ENCODE measurements at places on chromosomes 5 and 9.

- DNase-seq: no peak
Observed at GRCh38 chr5:111063709-111064322, 7.7 kb upstream of the TSLP start.

DNA sequence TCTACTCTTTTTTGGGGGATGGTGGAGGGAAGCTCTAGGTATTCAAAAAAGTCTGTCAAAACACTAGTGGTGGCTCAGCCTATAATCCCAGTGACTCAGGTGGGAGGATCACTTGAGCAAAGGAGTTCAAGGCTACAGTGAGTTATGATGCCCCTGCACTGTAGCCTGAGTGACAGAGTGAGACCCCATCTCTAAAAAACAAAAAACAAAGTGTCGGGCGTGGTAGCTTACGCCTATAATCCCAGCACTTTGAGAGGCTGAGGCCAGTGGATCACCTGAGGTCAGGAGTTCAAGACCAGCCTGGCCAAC lies 15.8 kb upstream of the SLC35D2 start:
- no peak for DNase-seq

DNA sequence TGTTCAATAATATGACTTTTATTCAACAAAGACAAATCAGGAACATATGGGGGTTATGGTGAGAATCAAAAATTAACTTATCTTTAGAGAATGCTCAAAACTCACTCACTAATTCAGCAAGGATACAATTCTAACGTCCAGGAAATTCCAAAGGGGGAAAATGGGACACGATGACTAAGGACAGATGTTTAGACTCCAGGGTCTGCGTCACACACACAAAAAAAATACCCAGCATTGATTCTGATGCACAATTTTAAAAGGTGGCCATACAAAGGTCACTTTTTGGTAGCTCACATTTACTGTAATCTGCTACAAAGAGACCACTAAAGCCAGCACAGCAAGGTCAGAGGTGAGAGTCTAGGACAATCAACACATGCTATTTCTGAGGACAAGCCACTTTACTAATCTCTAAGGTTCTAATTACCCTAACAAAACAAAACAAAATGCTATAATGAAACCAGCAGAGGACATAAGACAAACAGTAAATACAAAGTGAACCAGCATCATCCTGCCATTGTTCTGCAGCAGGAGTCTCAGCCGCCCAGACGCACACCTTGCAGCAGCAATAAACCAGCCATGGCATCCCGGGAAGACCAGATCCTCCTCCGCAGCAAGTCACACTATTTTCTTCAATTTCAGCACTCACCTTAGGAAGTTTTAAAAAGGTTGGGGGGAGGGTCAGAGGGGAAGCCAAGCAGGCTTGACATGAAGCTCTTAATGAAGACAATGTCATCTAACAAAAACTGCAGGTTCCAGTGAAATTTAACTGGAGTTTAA lies 57.8 kb downstream of the TTC39B start:
- peak; percentile 70 for DNase-seq

GRCh38 chr5:60677850-60678664 lies 21.9 kb downstream of the DEPDC1B start:
- DNase-seq: peak; percentile 40

GRCh38 chr5:57199866-57200265 lies 26.0 kb downstream of the GPBP1 start:
- DNase-seq: peak; percentile 7

DNA sequence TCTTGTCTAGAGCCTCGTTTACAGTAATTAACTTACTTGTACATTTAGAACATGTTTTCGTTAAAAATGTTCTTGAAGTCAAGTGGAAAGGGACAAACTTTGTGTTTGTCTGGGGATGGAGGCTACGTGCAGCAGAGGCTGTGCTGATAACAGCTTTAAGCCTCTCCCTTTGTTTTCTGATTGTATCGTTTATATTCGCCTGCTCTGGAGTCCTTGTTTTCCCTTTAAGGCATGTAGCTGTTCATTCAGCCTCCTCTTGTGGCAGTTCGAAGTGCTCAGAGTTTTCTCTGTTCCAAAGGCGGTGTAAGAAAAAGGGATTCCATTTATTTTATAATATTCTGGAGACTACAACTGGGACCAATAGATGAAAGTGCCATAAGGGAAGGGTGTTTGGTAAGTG lies 1.9 kb downstream of the SLC36A1 start:
- no peak for DNase-seq

- DNase-seq: no peak
Observed at GRCh38 chr5:61640179-61641021, 308.3 kb downstream of the ZSWIM6 start.

DNA sequence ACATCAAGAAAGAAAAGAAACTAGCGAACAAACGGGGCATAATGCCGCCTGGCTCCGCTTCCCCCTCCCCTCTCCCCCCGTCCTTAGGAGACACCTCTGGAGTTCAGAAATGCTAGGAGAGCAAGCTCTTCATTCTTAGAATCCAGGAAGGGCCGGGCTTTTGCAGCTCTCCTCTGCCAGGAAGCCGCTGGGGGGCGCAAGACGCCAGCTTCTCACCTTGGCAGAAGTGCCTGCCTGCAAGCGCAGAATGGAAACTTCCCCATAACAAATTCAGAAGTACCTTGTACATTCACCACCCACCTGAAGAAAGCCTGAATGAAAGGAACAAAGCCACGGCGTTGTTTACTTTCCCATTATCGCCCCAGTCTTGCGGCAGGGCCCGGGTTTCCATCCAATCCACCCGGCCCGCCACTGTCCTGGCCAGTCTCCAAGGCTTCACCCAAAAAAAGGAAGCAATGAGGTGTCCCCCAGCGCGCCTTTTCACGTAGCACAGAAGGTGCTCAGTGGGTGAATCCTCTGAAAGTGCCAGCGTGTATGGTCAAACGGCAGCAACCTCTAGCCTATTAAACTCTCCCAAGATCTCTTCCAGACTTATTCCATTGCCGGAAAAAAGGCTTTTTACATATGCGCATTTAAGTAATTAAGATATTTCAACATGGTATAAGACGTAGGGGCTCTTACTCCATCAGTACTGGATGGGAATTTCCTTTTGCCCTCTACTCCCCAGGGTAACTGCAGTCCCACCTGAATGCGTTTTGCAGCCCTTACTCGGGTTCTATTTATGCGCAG lies 1.6 kb upstream of the GADD45G start:
- DNase-seq: peak; percentile 81

DNA sequence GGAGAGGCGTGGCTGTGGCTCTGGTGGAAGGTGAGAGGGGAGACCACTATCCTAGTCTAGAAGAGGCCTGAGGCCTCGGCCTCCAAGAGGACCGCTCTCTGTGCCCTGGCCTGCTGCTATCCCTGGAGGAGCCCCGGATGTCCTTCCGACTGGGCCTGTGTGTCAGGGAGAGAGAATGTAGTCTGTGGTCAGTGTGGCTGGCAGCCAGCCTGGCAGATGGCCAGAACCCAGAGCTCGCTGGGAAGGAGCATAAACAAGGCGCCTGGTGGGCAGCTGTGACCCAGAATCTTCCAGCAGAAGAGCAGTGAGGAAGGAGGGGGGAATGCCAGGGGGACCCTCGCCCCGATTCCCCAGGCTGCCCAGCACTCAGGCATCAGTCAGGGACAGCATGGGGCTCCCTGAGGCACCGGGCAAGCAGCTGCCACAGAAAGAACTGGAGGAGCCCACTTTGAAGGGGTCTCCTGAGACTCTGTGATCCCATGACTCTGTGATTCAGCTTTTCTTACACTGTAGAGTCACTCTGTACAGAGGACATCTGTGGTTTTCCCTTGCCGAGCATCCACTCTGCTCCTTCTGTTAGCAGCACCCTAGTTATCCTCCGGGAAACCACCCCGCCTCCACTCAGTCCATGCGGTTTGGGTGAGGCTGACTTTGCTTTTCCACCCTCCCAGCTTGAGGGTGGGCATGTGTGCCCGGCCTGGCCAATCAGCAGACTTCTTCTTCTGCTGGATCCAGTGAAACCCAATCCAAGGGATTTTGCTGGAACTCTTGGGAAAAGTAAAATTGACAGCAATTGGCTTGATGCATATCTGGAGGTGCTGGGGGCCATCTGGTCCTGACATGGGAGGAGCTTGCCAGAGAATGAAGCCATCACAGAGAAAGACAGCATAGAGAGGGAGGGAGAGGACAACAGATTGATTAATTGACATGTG lies 46.2 kb upstream of the PWWP2A start:
- peak; percentile 77 for DNase-seq

DNA sequence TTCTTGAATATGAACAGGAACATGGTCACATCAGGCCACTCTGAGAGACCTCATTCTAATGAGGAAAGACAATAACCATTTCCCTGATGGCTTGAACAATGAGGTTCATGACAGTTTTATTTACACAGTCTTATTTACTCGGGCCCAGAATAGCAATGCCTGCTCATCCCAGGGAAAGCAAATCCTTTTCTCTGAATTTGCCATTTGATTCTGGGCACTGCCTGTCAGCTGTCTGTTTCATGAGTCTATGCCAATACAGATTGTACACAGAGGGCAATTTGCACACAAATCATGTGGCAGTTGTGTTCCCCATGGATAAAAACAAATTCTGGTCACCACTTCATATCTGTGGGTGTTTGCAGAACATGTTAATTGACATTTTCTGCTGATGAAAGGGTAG lies 492.5 kb downstream of the ACTL7B start:
- no peak for DNase-seq

- DNase-seq: peak; percentile 36
Observed at GRCh38 chr9:112705768-112706427, 12.0 kb downstream of the INIP start.

DNA sequence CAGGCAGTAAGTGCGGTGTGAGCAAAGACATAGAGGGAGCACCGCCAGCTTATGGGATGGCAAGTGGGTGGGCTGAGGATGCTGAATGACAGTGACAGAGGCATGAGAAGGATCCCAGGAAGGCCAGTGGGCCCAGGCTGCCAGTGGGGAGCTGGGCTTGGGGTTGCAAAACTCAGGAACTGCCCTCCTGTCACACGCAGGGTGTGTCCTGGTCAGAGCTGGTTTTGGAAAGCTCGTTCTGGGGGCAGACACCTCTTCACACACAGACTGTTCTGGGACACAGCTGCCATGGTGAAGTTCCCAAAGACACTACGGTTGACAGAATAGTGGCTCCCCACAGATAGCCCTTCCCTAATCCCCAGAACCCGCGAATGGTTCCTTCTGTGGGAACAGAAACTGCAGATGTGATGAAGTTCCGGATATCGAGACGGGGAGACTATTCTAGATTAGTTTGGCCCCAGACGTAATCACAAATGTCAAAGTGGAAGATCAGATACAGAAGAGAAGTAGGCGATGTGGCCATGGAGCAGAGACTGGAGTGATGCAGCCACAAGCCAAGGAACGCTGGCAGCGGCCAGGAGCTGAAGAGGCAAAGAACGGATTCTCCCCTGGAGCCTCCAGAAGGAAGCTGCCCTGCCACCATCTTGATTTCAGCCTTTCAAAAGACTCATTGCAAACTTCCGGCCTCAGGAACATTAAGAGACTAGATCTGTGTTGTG lies 159.0 kb downstream of the COL23A1 start:
- DNase-seq: no peak

DNA sequence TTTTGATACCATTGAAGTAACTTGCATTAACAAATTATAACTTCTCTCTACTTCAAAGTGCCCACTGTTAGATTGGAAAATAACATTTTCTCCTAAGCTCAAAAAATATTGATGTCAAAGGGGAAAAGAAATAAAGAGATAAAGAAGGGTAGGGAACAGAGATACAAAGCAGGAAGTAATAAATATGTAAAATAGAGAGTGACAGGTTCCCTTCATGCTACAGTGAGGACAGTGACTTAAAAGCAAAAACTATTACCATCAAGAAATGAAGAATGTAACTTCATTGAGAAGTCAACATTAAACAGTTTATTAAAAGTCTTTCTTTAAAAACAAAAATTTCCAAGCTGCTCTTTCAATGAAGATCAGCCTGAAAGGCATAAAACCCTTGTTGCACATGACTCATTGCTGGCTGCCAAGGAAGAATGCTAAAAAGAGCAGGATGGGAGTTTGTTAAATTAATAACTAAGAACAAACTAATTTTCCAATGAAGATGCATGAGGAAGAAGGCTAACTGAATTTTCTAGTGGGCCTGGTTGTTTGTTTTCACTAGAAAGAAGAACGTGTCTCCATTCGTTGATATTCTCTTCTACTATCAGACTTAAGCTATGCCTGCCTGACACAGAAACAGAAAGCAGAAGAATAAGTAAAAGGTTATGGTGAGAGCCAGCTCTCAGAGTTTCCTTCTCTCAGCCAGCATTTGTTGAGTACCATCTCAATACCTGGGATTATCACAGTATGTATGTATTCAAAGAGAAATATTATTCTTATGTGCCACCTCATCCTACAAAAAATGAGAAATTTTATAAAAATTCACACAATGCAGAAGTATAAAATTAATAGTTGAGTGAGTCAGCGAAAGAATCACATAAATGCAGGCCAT lies 197.8 kb upstream of the NREP start:
- no peak for DNase-seq

DNA sequence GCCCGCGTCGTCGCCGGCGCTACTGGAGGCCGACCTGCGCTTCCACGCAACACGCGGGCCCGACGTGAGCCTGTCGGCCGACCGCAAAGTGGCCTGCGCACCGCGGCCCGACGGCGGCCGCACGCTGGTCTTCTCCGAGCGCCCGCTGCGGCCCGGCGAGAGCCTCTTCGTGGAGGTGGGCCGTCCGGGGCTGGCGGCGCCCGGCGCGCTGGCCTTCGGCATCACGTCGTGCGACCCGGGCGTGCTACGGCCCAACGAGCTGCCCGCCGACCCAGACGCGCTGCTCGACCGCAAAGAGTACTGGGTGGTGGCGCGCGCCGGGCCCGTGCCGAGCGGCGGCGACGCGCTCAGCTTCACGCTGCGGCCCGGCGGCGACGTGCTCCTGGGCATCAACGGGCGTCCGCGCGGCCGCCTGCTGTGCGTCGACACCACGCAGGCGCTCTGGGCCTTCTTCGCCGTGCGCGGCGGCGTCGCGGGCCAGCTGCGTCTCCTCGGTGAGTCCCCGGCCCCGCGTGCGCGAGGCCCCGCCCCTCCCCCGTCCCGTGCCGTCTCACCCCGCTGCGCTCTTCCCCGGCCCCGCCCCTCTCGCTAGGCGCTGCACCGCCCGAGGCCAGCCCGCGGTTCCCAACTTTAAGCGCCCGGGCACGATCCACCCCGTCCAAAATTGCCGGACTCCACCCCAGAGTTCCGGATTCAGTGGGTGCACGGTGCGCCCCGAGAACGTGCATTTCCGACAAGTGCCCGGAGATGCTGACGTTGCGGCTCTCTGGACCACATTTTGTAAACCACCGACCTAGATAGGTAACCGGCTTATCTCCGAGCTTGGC lies 42.8 kb downstream of the NEURL1B start:
- no peak for DNase-seq

DNA sequence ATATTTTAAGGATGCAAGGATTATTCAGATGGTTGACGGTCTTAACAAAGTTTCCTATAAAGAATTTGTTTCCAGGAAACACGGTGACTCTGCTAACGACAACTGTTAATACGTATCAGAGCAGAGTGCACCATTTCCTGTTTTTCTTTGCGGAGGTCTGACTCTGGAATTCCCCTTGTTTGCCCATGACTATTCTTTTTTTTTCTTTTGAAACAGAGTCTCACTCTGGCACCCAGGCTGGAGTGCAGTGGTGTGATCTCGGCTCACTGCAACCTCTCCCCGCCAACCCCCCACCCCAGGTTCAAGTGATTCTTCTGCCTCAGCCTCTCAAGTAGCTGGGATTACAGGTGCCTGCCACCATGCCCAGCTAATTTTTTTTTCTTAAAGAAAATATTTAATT lies 115.9 kb downstream of the CDC42SE2 start:
- peak; percentile 99 for DNase-seq
